ENCODE measurements at places on chromosomes 11 and 22. TPM values are rescaled to one million over a fixed set of nuclear protein-coding genes. Genes with fewer than 3 reads are reported as not detected.

GRCh38 chr11:65452806-65453490 lies 30.4 kb downstream of the NEAT1 start:
- DNase-seq, result no peak

GRCh38 chr11:123384116-123384515 lies 46.0 kb upstream of the GRAMD1B start:
- DNase-seq, result no peak

GRCh38 chr11:1879342-1879940 lies 12.3 kb downstream of the PRR33 start:
- DNase-seq, result no peak

DNA sequence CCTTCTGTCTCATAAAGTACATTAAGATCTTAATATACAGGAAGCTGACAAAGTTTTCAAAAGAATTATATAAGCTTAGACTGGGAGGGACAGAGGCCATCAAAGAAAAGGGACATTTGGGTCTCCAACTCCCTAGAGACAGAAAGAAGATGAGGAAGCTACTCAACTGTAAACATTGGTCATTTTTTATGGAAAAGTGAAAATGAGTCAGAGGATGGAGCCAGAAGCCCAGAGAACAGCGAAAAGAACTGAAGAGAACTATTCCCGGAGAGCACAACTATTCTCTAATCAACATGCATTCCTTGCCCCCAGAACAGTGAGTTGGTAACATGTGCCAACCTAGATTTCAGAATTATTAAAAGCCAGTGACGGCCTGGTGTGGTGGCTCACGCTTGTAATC lies 779.3 kb downstream of the DLG2 start:
- DNase-seq, result no peak

Gene B4GALNT4
- 1.5 TPM for total RNA-seq

DNA sequence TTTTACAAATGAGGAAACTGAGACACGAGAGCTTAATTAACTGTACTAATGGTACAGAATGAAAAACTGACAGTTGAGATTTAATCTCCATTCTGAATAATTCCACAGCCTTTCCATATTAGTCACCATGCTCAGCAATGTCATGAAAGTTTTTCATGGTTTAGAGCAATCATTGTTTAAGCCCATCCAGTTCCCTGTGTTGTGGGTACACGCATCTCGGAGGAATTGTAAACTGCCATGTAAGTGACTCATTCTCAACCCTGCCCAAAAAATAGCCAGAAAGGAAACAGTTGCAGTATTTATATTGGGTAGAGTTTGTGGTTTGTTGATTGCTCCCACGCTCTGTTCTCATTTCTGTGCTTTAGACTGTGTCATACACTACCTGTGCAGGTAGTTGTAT lies 1790.8 kb downstream of the LRRC4C start:
- DNase-seq, result no peak

DNA sequence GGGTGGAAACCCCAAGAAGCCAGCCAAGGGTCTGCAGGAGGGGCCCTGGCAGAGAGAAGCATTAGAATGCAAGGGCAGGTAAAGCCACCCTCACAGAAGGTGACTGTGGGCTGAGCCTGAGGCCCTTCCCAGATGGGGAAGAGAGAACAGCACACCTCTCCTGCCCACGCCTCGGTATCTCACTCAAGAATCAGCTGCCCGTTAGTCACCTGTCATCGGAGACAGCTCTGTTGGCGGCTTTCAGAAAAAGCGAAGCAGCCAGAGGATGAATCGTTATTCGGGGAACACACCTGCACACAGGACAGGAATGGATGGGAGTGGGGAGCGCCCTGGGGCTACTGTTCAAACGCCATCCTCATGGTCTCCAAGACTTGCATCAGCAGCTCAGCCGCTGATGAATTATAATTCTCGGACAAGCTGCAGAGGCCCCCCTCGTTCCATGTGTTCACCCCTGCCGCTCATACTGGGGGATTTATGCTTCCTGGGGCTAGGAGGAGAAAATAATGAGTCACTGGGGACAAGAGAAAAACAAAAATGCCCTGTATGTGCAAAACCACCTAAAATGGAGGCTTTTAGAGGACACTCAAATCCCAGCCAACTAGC lies 21.6 kb upstream of the TMA7B start:
- no peak for DNase-seq

Gene PAX6
- total RNA-seq, result not detected

All from pulmonary artery endothelial cell (primary cell).